T-helper 17 cell (primary cell): ENCODE measurements at places on chromosomes 16 and 17.

DNA sequence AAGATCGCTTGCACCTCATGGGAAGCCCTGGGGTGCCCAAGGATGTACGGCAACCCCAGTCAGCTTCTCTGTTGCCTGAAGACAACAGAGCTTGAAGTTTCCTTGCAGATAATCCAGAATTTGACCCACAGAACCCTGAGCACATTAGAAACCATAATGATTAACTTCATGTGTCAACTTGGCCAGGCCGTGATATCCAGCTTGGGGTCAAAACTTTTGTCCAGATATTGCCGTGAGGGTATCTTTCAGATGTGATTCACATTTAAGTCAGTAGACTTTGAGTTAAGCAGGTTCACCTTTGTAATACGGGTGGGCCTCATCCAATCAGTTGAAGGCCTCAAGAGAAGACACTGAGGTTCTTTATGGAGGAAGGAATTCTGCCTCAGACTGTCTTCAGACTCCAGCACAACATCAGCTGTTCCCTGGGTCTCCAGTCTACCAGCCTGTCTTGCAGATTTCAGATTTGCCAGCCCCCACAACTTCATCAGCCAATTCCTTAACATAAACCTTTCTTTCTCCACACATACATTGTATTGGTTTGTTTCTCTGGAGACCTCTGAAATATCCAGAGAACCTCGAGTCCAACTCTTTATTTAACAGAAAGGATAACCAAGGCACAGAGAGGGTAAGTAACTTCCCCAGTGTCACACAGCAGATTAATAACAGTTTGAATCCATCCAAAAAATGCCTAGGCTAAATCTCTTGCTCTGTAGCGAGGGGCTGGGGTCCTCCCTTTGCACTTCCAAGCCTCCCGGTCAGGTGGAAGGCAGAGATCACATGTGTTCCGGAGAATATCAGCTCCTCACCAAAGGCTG, 171.1 kb downstream of the SALL1 start:
- no peak for DNase-seq

- no peak for DNase-seq
Observed at GRCh38 chr17:61897548-61898180, 30.1 kb downstream of the INTS2 start.

DNA sequence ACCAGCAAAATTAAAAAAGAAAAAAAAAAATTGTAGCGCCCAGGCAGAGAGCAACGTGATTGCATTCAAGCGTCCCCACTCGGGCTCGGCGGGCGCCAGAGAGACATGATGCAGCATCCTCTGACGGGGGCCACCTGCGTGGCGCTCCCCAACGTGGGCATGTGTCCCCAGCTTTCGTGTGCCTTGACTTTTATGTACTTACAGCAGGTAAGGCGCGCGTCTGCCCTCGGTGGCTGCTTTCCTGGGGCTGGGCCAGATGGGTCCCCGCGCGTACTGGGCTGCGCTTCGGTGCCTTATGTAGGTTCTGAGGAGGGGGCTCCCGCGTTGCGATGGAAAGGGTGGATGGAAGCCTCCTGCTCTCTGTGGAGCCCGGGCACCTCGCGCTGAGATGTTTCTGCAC, 28.4 kb upstream of the RBFOX1 start:
- DNase-seq, result no peak

- no peak for DNase-seq
Observed at GRCh38 chr17:75542229-75542628, 16.7 kb downstream of the LLGL2 start.

DNA sequence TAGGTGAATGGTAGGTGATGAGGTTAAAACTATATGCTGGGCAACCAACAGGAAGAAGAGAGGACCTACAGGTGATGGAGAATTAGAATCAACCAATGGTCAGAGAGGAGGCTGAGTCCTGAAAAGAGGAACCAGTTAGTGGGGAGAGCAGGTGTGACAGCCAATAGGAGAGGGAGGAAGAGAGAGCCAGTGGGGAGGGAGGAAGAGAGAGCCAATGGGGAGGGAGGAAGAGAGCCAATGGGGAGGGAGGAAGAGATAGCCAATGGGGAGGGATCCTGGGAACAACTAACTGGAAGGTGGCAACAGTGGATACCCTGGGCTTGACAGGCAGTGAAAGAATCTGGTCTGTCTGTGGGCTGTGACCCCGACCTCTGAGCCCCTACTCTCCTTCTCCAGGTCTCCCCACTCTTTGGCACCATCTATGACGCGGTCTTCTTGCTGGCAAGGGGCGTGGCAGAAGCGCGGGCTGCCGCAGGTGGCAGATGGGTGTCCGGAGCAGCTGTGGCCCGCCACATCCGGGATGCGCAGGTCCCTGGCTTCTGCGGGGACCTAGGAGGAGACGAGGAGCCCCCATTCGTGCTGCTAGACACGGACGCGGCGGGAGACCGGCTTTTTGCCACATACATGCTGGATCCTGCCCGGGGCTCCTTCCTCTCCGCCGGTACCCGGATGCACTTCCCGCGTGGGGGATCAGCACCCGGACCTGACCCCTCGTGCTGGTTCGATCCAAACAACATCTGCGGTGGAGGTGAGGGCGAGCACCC, 3.7 kb downstream of the GUCY2D start:
- DNase-seq, result no peak

DNA sequence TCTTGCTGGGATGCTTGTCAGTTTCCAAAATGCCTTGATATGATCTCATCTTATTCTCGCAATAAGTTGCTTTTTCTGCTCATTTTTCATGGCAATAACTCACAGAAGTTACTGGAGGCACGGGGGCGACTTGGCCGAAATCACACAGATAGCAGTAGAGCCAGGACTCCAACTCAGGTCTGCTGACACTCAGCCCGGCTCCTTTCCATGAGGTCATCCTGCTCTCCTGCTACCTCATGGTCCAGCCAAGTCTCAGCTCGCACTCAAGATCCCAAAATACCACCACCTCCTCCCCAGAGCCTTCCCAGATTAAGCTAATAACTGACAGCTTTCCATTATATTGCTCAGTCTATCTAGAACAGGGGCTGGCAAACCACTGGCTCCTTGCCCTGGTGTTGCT, 269.5 kb downstream of the MAP2K4 start:
- DNase-seq, result no peak

DNA sequence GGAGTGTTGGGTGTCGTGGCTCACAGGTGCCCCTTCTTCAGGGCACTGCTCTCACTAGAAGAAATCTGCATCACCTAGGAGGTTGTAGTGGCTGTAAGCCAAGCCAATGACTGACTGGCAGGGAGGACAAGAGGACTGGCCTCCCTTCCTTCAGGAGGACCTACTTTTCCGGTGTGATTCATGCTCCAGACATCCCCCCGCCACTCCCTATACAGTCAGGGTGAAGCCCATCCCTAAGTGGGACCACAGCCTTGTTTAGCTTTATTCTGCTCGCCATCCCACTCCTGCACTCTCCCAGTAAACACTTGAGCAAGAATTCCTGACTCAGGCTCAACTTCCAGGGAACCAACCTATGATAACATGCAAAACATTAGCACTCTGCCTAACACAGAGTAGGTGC, 67.0 kb downstream of the PLCG2 start:
- no peak for DNase-seq

GRCh38 chr17:51997723-51998122, 160.8 kb downstream of the CA10 start:
- no peak for DNase-seq

DNA sequence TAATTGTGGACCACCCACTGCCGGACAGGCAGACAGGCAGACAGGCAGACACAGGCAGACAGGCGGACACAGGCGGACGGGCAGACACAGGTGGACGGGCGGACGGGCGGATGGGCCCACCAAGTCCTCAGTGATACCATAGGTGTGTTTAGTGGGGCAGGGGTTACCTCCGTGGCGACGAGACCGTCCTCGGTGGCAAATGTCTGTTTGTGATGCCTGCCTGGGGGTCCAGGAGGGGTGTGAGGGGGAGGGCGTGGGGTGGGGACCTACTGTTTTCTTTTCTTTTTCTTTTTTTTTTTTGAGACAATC, 76.7 kb downstream of the RTN4RL1 start:
- no peak for DNase-seq

- DNase-seq, result no peak
Observed at GRCh38 chr16:1818204-1818872, 8.3 kb downstream of the HAGH start.

DNA sequence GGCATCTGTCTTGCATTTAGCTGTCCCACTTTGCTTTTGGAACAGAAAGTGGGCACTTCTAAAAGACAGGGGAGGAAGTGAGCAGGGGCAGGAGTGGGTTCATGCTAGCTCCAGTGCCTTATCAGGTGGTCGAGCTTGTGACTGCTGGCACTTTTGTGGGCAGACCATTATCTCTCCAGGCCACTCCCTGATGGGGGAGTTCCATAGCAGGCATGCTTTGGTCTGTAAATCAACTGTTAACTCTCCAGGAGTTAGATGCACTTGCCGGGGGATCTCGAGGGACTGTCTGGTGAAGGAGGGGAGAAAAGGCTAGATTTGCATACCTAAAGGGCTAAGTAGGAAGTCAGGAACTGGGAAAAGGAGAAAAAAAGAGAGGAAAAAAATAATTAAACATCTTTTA, 9.3 kb upstream of the CARD14 start:
- no peak for DNase-seq

DNA sequence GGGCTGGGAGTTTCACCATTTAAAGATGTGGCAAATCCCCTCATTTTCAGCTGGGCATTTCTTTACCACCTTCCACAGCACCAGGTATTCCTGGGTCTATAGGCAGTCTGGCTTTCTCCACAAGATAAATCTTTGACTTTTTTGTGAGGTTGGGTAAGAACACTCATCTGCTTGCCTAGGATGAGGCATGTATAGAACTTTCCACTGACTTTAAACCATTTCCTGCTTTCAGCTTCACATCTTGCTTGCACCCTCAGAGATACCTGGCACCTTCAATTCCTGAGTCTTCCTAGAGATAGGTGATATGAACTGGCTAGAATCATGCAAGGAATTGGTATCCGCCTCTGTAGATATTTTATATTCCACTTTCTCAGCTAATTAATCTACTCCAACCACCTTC, 27.9 kb downstream of the SMURF2 start:
- DNase-seq, result no peak

DNA sequence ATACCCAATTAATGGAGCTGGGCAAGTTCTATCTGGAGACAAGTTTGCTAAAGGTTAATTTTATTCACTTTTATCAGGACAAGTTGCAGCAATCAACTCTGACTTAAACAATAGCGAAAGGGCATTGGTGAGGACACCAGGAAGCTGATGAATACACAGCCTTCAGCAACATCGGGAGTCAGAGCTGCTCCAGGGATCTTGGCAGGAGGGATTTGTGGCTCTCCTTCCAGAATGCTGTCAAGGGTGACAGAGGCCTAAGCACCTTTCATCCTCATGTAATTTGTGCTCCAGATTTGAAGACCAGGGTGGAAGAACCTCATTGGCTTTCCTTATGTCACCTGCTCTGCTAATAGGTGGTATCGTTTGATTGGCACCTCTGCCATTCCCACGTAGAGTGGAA, 485.6 kb downstream of the NPIPA7 start:
- DNase-seq, result no peak

- no peak for DNase-seq
Observed at GRCh38 chr16:3971261-3971660, 90.7 kb upstream of the CREBBP start.

- no peak for DNase-seq
Observed at GRCh38 chr17:80529104-80529903, 15.3 kb upstream of the RPTOR start.

DNA sequence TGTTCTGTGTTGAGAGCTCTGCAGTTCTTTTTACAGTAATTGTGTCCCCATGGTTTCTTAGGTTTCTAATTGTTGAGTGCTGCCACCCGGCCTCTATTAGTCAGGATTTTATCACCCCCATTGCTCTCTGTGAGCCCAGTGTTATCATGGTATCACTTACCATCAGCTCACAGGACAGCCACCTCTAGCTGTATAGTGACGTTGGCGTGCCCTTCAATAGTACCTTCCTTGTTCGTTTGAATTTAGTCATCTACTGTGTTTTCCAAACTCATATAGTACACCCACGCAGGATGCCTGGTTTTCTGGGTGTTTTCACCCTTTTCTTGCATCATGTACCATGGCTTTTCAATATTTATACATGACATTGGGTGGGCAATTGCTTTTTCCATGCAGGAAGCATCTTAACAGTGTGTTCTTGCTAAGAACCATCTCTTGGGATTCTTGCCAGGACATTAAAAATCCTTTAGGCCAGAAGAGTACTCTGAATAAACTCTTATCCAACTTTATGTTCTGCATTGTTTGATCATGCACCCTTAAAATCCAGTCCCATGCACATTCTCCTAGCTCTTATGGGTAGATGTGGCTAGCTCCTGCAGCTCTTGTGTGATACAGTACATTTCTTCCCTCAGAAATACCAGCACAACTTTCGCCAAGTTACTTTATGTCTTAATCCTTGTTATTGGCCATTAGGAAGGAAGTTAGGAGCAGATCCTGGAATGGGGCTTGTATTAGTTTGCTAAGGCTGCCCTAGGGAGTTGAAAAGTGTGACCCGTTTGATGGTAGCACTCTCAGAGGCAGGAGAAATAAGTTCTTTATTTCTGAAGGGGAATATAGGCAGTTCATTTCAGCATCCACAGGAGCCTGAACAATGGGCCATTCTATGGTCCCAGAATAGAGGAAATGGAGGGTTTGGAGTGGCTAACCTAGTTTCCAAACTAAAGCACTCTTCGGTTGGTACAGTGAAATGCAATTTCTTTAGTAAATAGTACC, 11.3 kb upstream of the ABCA10 start:
- DNase-seq, result no peak

GRCh38 chr17:9883451-9883850, 21.6 kb downstream of the RCVRN start:
- no peak for DNase-seq

- DNase-seq, result no peak
Observed at GRCh38 chr16:80719573-80719972, 84.8 kb downstream of the CDYL2 start.

DNA sequence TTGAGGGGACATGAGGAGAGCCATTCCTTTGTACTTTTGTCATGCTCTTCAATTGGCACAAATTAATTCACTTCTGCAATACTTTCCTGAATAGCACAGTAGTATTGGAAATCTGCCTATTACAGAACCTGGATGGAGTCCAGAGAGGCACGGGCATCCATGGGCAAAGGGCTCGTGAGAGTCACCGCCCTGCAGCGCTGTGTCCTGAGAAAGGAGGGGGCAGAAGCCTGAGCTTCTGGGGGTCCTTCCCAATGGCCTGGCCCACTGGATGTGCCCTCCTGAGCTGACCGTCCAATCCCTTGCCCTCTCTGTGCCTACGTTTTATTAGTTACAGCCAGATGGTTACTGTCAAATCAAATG, 3.5 kb downstream of the G6PC1 start:
- DNase-seq, result no peak

DNA sequence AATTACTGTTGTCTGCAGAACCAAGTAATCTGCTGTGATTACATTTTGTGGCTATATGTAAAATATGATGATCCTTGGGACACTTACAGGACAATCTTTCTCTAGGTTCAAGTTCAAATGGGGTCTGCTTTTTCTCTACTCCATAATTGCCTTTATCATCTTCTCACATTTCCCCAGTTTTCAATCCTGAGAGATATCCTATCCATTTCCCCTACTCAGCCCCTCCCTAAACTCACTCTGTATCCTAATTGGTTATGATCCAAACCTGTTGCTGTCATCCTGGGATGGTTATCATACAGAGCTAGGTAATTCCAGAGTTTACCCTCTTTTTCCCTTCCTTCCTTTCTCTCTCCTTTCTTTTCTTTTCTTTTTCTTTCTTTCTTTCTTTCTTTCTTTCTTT, 100.5 kb upstream of the ELAC2 start:
- DNase-seq, result no peak
